ENCODE measurements at places on chromosomes 3 and 15.

DNA sequence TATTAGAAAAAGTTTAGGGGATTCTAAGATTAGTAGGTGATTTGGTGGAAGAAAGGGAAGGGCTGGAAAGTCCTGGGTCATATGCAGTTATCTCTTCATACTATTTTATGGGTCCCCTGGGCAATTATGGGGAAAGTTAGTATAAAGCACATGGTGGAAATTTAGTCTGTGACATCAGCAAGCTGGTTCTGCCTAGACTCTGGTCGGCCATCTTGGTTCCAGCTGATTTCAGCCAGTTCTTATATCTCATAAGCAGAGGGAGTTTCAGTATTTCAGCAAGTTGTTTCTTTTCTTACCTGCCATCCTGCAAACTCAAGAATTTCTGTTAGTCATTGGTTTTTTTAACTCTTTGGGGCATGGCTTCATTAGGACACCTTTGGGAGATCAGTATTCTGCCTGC, 1.0 kb upstream of the LYZL4 start:
- no peak for DNase-seq

GRCh38 chr3:58743296-58743695, 76.7 kb upstream of the FAM3D start:
- no peak for DNase-seq

GRCh38 chr3:125035217-125035616, 20.6 kb downstream of the HEG1 start:
- DNase-seq = no peak

GRCh38 chr3:40971191-40972168, 227.8 kb upstream of the CTNNB1 start:
- DNase-seq = peak; percentile 85

DNA sequence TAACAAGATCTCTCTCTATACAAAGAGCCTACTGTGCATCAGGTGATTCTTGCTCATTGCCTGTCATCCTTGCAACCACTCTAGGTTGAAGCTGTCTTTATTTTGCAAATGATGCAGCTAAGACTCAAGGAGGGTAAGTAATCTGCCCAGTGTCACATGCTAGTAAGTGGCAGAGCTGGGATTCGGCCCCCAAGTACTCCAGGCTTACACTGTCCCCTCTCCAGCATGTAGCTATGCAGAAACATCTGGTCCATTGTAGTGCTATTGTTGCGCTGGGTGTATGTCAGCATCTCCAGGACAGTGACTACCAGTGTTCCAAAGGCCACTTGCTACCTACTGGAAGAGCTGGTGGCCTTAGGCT, 248.9 kb downstream of the SLCO3A1 start:
- DNase-seq = no peak

DNA sequence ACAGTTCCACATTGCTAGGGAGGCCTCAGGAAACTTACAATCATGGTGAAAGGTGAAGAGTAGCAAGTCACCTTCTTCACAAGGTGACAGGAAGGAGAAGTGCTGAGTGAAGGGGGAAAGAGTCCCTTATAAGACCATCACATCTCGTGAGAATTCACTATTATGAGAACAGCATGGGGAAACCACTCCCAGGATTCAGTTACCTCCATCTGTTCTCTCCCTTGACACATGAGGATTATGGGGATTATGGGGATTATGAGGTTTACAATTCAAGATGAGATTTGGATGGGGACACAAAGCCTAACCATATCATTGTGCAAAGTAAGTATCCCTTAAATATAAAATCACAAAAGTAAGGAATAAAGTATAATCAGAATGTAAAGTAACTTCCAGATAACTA, 375.9 kb upstream of the NAALADL2 start:
- no peak for DNase-seq

GRCh38 chr3:155643581-155644165, 101.2 kb downstream of the PLCH1 start:
- no peak for DNase-seq

DNA sequence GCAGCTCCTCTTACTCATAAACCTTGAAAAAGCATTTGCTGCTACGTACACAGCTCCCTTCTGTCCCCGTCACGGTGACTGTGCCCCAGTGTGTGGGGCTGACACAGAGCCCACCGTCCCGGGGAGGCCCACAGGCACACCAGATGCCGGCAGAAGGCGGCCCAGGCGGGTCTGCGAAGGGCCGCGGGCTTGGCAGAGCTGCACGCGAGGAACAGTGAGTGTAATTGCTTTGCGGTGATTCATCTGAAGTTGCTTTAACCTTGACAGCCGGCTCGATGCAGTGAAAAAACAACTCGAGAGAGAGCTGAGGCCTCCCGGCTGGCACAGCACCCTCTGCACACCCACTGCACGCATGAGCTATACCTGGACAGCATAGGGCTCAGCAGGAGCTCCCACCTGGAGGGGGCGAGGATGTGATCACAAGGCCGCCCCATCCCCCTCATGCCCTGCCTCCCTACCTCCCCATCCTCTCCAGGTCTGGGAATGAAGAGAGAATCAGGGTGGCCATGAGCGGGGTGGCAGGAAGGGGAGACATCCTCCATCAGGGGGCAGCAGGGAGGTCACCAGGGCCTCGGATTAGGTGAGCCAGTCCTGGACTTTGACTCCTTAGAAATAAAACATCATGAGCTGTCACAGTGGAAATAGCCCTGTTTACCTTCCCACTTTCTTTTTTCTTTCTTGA, 172.7 kb downstream of the MEGF11 start:
- no peak for DNase-seq

- DNase-seq = no peak
These were observed 67.1 kb downstream of the ATP8B4 start for GRCh38 chr15:50051811-50052419.

DNA sequence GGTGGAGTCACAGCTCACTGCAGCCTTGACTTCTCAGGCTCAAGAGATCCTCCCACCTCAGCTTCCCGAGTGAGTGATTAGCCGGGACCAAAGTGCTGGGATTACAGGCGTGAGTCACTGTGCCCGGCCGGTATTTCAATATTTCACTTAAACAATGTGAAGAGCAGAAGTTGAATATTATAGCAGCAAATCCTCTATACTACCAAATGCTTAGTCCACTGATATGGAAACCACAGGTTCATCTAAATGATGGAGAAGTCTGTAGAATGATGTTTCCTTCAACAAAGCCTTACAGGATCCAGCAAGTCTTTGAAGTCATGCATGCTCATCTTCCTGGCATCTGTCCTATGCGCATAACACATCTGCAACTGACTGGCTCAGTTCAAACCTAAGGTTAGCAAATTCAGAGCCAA, 20.3 kb upstream of the UACA start:
- DNase-seq = no peak

DNA sequence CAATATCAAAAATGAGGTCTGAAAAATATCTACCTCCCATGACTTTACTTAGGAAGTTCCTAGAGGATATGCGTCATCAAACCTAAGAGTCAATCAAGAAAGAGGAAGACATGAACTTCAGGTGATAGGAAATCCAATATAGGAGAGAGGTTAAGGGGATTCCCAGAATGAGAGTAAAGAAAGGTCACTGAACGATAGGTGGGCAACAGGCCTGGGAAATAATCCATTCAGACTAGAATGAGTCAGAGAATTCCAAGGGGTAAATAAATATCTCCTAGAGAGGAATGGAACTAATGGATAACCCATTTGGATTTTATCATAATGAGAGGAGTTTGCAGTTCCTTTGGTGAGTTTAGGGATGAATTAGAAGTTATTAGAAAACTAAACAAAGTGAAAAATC, 131.1 kb upstream of the NUDT16 start:
- no peak for DNase-seq

DNA sequence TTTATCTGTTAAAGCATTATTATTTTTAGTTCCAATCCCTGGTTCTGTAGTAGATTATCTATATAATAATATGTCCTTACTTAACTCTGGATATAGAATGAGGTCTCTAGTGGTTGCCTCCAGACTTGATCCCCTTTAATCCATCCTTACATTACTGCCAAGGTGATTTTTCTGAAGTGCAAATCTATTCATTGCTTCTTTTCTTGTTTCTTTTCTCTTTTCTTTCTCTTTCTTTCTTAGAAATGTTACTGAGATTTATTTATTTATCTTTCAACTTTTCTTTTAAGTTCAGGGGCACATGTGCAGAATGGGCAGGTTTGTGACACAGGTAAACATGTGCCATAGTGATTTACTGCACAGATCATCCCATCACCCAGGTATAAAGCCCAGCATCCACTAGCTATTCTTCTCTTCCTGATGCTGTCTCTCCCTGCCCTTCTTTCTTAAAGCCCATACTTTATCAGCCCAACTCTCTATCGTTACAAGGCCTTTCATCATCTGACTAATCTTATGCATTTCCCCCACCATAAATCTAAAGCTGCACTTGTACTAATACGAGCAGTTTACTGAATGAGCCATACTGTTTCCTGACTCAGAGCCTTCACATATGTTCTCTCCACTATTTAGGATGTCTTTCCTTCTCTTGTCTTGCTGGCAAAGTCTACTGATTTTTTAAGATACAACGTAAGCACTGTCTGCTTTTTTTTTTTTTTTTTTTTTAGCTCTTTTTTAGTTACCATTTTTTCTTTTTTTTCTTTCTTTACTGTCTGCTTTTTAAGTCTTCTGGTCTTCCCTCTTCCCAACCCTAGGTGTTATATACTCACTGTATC, 4.6 kb downstream of the GLCE start:
- no peak for DNase-seq

GRCh38 chr3:38253704-38254103, 11.9 kb upstream of the SLC22A13 start:
- no peak for DNase-seq

- DNase-seq = no peak
These were observed 225.2 kb downstream of the TCF12 start for GRCh38 chr15:57143511-57144078.

DNA sequence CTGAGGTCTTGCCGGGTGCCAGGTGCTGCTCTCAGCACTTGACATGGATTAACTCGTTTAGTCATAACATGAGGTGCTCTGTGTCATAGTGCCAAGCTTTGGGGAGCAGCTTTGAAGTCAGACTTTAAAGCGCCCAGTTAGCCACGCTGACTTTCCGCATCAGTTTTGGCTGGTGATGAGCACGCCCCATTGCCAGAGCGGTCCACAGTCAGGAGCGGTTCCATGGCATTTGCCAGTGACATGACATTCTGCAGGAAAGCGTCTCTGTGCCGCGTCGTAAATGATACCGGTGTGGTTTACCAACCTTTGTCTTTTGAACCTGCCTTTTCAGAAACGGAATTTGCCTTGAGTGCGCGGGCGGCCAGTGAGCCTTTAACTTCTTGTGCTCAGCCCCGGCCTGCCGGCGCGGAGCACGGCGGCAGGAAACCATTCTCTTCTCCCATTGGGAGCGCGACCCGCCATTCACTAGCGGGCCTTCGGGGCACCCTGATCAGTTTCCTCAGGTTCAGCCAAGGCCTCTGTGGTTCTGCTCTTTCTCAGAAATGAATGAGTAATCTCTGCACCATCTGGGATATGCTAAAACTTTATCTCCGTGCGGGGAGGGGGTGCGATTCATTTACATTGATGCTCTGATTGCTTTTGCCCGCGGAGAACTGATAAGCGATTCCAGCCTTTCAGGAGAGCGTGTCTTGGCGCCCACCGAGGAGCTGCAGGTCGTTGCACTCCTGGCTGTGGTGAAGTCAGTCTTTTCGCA, 1.7 kb upstream of the SLC2A2 start:
- DNase-seq = peak; percentile 16

GRCh38 chr15:23690450-23690852, 3.3 kb upstream of the NDN start:
- no peak for DNase-seq

Measured in hematopoietic multipotent progenitor cell (in vitro differentiated cells).